Stimulated activated CD4-positive, alpha-beta T cell treated with anti-CD3 and anti-CD28 coated beads, Interleukin-1b, Interleukin-23, amount 100 ng/mL, for 24 hours (primary cell): ENCODE measurements at places on chromosomes 6 and 20.

GRCh38 chr6:7617801-7618764 is 28.1 kb downstream of the SNRNP48 start:
- no peak for DNase-seq

GRCh38 chr6:63795826-63796225 is 160.2 kb downstream of the PHF3 start:
- DNase-seq, result no peak

DNA sequence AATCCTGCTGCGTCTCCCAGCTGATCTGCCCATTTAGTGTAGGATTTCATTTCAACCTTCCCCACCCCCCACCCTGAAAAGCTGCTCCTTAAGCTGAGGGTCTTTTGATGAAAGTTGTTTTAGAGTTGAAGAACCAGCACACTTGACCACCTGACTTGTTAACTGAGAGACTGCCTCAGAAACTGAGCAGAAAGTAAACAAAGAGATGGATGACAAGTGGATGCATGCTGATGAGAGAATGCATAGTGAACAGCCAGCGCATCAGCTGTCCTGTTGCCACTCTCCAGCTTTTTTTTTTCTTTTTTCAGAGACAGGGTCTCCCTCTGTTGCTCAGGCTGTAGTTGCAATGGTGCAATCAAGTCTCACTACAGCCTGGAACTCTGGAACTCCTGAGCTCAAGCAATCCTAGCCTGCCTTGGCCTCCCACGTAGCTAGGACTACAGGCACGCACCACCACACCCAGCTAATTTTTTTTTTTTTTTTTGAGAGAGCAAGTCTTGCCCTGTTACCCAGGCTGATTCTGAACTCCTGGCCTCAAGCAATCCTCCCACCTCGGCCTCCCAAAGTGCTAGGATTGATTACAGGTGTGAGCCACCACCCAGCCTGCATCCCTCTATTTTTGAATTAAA is 9.5 kb downstream of the RPL10A start:
- no peak for DNase-seq

- no peak for DNase-seq
Measured at GRCh38 chr6:56450882-56451739, 191.6 kb downstream of the DST start.

DNA sequence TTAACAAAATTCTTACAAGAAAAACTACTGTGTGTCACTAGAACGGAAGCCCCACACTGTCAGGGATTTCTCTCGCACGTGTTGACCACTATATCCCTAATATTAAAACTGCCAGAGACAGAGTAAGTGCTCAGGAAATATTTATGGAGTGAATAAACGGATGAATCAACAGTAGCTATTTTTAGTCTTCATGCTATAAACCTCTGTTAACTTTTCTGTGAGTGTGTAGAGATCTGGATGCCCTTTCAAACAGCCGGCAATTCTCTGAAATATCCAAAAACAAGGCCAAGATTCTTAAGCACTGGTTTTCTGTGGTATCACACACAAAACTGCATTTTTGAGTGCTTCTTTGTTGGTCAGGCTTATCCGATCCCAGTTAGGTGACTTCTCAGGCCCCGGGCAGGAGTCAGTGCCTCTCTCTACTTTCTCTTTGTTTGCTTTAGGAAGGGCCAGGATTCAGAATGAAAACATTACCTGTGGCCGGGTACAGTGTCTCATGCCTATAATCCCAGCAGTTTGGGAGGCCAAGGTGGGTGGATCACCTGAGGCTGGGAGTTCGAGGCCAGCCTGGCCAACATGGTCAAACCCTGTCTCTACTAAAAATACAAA is 15.7 kb downstream of the ATP9A start:
- DNase-seq, result no peak

GRCh38 chr6:1244941-1245340 is 67.0 kb upstream of the FOXQ1 start:
- no peak for DNase-seq
